ENCODE measurements at places on chromosomes 1 and 21.

DNA sequence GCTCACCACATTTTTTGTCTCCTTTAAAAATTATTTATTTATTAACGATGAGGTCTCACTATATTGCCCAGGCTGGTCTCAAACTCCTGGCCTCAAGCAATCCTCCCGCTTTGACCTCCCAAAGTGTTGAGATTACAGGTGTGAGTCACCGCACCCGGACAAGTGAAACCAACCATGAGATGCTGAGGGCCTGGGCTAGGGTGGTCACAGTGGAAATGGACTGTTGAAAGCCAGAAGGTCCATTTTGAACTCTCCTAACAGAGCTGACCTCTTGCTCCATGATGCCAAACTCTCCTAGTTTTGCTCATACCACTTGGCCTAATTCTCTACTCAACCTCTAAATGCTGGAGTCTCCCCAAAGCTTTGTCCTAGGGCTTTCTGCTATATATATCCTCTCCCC is 109.1 kb downstream of the SLC45A1 start:
- no peak for DNase-seq

- DNase-seq, result no peak
Measured at GRCh38 chr1:198841477-198841876, 202.6 kb downstream of the PTPRC start.

DNA sequence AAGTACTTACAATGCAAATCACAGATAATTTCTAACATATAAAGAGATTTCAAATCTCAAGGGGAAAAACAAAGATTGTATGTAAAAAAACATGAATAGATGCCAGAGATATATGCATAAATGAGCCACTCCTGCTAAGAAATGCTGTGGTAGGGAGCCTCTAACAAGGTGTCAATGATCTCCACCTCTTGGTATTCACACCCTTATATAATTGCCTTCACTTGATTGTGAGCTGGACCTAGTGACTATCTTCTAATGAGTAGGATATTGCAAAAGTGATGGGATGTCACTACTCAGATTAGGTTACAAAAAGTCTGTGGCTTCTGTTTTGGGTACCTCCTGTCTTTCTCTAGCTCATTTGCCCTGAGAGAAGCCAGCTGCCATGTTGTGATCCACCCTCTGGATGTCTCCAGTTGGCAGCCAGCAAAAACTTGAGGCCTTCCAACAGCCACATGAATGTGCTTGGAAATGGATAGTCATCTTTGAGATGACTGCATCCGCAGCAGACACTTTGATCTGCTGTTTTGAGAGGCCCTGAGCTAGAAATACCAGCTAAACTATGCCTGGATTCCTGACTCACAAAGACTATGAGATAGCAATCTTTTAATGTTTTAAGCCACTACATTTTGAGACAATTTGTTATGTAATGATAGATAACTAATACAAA is 196.1 kb upstream of the FGGY start:
- DNase-seq, result no peak

DNA sequence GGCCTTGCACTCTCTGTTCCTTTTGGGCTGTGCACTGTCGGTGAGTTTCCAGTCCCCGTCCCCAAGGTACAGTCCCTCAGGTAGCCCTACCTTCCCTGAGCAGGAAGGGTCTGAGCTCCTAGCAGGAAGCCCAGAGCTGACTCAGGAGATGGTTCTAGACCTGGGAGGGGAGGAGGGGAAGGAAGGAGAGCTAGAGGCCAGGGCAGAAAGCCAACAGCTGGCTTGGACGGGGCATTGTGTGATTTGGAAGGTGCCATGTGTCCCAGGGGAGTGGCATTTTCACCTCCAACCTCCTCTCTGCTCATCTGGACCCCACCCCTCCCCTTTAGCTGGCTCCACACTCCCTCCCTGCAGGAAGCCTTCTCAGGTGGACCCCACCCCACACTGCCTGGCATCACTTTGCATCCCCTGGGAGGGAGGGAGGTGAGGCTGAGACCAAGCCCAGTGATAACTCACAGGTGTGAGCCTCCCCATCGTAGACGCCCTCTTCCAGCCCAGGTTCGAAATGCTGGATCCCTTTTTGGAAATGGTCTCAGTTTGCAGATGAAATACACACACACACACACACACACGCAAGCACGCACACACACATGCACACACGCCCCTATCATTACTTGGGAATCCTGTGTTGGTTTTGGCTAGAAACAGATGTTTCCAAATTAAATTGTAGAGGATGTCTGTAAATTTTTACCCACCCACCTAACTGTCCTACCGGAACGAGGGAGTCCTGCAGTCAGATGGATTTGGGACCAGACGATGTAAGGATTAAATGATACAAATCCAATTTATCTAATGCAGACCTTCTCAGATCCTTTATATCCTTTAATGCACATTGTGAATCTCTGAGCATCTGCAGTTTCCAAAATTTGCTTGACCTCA is 19.7 kb upstream of the IFNLR1 start:
- no peak for DNase-seq

GRCh38 chr1:180112984-180113647 is 41.6 kb upstream of the QSOX1 start:
- no peak for DNase-seq

GRCh38 chr21:28538987-28539622 is 453.6 kb downstream of the LTN1 start:
- no peak for DNase-seq

GRCh38 chr1:182604175-182605164 is at the start of gene RGS16:
TSS of gene RGS16 (minus strand) at chr1:182604389. CDS start at chr1:182604259, 130 bp downstream.
- DNase-seq, result peak; percentile 92

DNA sequence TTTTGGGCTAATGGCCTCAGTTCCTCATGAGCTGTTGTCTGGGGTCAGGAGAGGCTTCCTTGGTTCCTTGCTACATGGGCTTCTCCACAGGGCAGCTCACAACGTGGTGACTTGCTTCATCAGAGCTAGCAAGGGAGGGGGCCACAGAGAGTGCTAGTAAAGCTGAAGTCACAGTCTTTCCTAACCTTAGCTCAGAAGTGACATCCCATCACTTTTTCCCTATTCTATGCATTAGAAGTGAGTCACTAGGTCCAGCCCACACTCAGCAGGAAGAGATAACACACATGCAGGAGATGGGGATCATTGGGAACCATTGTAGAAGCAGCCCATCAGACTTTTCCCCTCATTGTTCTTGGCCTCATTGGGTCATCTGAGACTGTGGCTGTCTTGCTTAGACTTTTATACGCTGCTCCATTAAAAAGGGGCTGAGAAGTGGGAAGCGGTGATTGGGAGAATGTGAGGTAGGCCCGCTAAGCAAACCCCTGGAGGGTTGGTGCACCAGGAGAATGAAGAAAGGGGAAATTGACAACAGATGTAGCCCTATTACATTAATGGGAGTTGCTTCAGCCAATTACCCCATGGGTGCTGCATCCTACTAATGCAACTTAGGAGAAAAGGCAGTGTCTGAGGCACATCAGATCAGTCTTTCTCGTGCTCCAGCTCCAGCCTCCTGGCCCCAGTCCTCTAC is 22.1 kb upstream of the IGSF21 start:
- no peak for DNase-seq

DNA sequence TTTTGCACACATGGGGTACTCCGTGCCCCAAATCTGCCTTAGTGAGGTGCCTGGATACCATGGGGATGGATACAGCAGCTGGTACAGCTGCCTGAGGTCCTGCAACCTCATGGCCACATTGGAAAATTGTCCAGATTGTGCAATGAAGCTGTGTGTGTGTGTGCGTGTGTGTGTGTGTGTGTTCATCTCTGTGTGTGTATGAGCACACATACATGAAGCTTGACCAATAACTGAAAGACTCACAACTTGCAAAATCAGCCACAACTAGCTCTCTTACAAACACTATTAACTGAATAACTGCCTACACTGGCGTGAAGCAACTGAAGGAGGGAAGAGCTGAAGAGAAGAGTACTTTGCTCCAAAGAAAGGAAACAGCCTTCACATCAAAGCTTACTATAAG is 78.1 kb downstream of the ERG start:
- DNase-seq, result no peak

DNA sequence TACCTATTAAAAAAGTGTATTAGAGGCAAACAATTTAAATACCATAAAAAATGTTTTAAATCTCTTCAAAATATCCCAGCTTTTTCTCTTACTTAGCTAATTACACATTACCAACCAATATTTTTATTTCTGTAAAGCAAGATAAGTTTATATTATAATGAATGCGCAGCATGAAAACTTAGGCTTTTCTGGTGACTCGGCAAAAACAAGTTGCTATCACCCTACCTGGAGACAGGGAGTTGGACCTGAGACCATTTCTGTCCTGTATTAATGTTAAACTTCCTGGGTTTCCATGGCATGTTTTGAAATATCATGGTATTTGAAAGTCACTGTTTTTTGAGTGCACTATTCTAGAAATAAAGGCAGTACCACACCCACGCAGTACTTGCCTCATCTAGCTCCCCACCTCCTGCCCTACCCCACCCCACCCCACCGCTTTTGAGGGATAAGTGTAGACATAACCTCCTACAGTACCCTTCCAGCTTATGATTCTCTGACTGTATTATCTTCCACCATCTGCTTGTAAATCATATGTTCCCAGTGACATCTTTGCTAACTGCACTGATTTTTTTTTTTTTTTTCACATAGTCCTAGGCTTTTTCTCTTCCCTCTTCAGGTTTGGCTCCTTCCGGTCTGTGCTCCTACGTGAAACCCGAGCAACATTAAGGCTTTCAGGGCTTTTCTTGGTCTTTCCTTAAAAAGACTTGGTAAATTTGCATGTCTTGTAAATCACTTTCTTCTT is 77.5 kb downstream of the PHTF1 start:
- DNase-seq, result no peak

DNA sequence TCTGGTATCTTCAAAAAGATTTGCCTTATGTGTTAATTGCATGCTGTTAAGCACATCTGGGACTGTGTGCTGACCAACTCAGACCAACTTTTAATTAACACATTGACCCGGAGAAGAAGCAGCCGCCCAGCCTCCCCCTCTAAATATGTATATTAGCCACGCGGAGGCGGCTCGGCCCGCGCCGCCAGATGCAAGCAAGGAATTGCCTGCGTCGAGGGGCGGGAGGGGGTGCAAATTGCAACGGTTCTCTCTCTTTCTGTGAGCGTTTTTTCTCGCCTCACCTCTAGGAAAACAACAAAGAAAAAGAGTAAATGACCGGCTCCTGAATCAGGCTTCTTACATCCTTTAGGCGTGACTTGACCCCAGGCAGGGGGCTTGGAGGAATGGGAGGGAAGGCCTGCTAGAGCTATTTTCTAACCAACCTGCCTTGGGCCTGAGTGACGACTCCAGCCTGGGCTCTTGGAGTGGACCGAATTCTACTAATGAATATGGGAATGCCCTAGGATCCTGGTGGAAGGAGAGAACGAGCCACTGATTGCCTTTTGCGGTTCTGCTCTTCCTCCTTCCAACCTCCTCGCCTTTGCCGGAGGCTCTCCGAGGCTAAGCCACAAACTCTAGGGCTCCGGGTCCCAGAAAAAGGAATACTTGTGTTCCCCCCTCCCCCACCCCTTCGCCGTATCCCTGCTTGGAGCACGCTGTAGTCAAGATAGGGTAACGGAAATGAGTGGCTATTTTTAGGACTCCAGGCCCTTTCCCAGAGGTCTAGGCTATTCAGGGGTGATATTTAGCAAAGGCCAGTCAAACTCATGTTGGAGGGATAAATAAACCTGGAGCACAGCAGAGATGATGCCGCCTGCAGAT is 417.0 kb upstream of the ESRRG start:
- DNase-seq, result no peak

- DNase-seq, result no peak
Measured at GRCh38 chr1:34885405-34886247, 26.1 kb upstream of the SMIM12 start.

- DNase-seq, result no peak
Measured at GRCh38 chr1:47527653-47528272, 89.9 kb downstream of the FOXD2 start.

DNA sequence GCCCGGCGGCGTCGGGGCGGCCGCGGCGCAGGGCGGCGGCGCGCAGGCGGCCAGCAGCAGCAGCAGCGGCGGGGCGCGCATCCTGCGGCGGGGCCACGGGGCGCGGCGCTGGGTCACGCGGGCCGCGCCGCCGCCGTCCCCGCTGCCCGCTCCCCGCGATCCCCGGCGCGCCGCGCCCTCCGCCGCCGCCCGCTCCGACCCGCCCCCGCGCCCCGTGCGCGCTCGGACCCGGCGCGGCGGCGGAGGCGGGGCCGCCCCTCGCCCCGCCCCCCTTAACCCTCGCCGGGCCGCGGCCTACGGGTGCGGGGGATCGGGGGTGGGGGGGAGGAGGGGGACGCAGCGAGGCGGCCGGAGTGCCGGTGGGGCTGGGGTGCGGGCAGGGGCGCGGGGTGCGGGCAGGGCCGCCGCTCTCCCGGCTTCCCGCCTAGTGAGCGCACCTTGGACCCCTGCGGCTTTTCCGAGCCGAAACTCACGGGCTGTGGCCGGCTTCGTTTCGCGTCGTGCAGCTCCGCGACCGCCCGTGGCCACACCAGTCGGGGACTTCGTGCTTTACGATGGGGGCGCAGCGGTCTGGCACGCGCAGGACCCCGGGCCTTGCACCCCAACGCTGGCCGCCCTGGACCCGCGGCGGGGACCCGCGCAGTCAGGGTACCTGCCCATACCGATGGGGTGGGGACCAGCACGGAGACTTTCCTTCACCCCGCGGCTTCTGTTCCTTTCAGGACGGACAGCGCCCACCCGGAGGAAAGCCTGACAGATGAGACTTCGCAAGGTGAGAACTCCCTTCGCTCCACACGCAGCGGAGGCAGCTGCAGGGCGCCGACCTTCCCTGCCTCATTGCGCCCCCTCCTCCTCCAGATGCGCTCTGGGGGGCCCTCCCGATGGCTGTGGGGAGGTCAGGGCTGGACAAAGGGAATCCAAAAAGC is at the start of gene FNDC10:
Gene FNDC10, minus strand, starts transcription at position 201 of the 926 bp plus-strand sequence. Its CDS starts 120 bp downstream, at position 81.
- no peak for DNase-seq

DNA sequence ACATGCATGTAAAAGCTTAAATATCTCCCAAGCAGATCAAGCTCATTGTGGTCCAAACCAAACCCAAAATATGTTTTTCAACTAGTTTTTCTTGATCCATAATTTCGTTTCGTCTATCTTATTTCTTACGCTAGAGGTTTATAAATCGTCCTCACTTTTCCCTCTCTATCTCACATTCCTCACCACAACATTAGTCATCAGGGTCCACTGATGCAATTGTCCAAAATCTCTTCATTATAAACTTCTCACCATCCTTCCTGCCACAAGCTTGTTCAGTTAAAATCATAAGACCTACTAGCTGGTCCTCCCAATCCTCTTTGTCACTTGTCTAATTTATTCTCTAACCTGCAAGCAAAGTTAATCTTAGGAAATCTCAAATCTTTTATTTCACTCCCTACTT is 173.0 kb upstream of the PALMD start:
- DNase-seq, result no peak

- DNase-seq, result peak; percentile 48
Measured at GRCh38 chr1:9539829-9540550, 725 bp downstream of the SLC25A33 start.

- DNase-seq, result no peak
Measured at GRCh38 chr1:239814306-239814881, 277.3 kb upstream of the FMN2 start.

DNA sequence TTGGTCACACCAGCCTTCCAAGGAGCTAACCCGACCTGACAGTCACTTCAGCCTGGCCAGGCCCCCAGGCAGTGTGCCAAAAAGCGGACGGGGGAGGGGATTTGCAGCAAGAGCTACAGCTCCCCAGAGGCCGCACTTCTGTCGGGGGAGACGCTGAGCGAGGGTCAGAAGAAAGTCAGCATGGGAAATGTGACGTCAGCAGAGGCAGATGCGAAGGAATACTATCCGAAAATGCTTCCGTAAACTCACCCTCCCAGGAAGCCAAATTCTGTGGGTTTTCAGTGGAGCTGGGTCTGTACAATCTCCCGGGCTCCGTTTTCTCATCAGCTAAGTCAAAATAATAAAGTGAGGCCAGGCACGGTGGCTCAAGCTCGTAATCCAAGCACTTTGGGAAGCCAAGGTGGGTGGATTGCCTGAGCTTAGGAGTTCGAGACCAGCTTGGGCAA is 28.5 kb upstream of the ECE1 start:
- DNase-seq, result peak; percentile 73
